NCI-H1694 treated with DMSO at 0.1 percent for 48 hours (cell line): ENCODE measurements at places on chromosomes 7 and 10.

DNA sequence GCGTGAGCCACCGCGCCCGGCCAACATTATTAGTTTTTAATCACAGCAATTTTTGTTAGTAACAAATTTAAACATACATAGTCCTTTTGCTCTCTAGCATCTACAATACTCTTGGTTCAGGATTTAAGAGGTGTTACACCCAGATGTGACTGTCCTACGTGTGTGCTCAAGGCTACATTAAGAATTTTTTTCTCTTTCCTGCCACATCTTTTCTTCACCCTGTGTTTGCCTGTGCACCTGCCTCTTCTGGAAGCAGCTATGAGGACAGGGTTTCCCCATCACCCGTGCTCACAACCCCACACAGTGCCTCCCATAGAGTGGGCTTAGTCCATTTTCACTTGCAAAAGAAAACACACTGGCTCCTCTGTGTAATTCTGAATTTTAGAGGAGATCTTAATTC, 186.7 kb upstream of the KLF6 start:
- no peak for DNase-seq

- DNase-seq: no peak
Observed at GRCh38 chr10:44039599-44039998, 345.3 kb downstream of the CXCL12 start.

- no peak for DNase-seq
Observed at GRCh38 chr7:136326045-136326609, 349.0 kb upstream of the MTPN start.

DNA sequence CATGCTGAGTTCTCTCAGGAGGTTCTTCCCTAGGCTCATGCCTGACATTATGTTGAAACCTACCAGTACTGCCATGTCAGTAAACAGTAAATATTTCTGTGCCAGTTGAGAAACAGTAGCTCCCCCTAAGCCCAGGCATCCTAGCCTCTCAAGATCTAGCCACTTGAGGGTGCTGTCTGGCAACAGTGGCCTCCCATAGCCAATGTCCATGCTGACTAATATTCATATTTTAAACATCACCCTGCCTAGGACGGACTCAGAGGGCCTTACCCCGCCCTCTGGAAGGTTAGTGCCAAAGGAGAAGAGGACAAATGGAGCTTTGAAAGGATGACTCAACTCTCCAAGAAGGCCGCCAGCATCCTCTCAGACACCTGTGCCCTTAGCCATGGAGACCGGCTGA, 7.7 kb downstream of the ACSM6 start:
- DNase-seq: no peak

- no peak for DNase-seq
Observed at GRCh38 chr10:125765835-125766234, 9.8 kb downstream of the MMP21 start.

- DNase-seq: no peak
Observed at GRCh38 chr7:87413951-87414793, 61.3 kb downstream of the ABCB4 start.

GRCh38 chr7:128217030-128217805, 23.9 kb upstream of the LEP start:
- DNase-seq: no peak

DNA sequence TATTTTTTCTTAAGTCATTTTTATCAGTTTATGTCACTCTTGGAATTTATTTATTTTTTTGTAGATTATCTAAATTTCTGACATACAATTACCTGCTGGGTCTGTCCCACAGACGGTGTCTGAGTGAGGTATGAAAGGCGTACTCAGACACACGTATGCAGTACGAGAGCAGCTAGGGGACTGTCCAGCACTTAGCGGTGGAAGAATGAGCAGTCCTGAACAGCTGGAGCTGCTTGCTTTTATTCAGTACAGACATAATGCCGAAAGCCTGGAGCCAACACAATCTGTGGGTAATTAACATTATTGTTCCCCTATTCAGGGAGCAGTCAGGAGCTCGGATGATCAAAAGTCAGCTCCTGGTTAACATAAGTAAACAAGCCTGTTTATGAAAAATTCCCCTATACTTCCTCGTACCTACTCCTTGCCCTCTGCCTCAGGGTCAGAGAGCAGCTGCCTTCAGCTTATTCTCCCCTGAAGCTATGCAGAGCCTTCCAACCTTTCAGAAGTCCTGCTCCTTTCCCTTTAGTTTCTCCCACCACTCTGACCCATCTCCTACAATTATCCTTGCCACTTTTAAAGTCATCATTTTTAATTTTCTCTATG, 488.0 kb upstream of the POM121L12 start:
- no peak for DNase-seq

DNA sequence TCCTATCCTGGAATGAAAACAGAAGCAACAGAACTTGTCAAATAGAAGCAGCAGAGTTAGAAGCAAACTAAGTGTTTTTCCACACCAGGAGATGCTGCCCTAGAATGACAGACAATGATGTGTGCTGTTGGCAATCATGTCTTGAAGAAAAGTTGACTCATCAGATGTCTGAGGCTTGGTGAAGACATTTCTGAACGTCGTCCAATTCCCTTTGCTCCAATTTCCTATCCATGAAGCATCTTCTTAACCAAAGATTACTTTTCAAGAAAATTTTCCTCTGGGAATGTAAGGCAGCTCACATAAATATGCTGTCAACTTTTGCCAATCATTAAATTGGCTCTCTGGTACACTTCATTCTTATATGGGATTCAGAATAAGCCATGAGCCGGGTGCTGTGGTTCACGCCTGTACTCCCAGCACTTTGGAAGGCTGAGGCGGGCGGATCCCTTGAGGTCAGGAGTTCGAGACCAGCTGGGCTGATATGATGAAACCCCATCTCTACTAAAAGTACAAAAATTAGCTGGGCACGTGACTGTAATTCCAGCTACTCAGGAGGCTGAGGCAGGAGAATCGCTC, 34.6 kb downstream of the MALSU1 start:
- DNase-seq: no peak

GRCh38 chr10:102408728-102409603, 9.6 kb downstream of the PSD start:
- no peak for DNase-seq

GRCh38 chr10:86871563-86872183, 85.7 kb downstream of the MMRN2 start:
- no peak for DNase-seq

- DNase-seq: no peak
Observed at GRCh38 chr7:148615085-148615730, 24.6 kb downstream of the C7orf33 start.

DNA sequence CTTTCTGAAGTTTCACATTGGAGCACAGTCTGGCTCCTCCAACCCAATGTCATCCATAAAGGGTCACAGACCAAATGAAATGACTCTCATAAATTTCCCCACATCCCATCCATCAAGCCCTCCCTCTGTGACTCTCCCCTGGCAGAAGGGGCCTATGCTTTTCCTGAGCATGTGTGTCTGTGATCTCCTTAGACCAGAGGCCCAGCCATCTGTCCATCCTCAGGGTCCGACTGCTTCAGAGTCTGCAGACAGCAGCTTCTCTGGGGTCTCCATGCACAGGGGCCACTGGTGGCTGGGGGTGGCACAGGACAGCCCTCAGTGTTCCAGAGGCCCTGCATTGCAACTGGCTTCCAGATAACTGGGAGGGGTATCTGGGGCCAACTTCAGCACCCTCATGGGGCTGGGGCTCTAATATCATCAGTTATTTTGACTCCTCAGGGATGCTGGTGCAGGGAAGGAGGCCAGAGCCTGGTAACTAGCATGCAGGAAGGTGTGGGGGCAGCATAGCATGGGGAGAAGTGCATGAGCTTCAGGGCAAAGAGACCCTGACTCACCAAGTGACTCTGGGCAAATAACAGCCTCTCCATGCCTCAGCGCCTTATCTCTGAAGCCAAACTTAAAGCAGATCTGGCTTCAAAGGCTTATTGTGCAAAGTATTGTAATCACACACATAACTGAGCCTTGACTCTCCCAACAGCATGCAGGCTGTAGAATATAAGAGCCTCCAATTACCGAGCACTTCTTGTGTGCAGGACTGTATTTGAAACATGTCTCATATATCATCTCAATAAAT, 266.9 kb downstream of the GRID1 start:
- DNase-seq: no peak

- DNase-seq: no peak
Observed at GRCh38 chr10:34244756-34245484, 570.2 kb downstream of the PARD3 start.

GRCh38 chr7:146528581-146528980, 412.0 kb downstream of the CNTNAP2 start:
- DNase-seq: no peak

- no peak for DNase-seq
Observed at GRCh38 chr7:34096198-34096651, 190.9 kb downstream of the BMPER start.

DNA sequence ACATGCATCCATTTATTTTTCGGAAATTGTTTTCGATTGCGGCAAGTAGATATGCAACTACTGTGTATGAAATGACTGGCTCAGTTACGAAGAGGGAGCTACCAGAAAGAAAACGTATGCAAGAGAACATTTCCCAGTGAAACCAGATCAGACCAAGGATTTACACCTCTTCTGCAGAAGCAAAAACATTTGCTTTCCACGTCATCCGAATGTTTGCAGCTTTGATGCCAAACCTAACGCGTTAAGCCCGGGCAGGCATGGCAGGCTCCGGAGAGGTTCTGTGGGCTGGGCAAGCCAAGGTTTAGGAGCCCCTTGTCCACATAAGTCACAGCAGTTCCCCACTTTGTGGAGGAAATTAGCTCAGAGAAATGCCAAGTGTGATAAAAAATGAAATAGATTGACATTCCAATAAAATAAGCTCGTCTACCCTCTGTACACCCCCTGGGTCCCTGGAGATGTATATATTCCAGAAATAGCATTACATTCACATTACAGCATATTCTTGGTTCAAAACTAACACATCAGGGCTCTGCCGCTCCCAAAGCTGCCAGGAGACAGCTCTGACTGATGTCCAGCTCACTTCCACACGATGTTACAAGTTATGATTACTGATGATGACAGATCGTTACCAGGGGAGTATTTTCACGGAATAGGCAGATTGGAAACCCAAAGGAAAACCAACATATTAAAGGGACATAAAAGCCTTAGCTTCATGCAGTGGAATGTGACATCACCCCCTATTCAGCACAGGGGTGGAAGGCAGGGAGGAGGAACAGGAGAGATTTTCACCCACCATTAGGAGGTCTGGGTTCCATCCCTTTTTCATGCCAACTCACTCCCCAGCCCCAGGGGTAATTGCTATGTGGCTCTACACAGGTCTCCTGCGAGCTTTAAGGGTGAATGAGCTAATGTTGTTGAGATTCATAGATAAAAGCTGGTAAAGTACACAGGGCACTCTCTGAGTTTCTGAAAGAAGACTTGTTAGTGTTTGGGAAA, 81.5 kb downstream of the LYZL1 start:
- no peak for DNase-seq
